Fibroblast of skin of right biceps (primary cell): ENCODE measurements at places on chromosomes 16 and 17.

DNA sequence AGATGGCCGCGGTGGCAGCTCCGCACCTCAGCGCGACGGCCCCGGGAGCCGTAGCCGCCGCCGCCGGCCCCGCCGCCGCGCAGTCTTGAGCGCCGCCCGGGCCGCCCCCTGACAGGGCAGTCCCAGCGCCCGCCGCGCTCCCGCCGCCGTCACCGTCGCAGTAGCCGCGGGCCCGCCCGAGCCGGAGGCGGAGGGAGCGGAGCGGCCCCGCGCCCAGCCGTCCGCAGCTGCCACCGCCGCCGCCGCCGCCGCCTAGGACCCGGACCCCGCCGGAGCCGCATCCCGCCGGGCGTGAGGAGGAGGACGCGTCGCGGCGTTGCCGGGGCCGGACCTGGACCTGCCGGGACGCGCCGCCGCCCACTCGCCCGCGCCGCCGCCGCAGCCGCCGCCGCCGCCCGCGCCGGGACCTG, 218 bp downstream of the TNRC6C start:
- no peak for DNase-seq

DNA sequence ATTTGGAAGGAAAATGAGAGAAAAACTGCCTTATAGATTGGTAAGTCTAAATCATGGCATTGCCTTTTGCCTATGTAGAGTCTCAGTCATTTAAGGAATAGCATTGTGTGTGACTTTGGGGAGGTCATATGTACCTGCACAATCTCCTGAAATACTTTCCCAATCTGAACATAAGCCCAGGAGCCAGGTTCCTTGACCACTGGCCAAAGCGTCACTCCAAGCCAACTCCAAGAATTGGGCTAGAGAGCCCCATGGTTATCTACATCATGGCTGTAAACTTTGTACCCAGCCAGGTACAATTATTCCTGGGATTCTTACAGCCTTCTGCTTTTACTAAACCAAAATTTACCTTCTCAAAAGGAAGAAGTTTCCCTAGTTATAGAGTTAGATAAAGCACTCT, 40.8 kb upstream of the MED13 start:
- no peak for DNase-seq

DNA sequence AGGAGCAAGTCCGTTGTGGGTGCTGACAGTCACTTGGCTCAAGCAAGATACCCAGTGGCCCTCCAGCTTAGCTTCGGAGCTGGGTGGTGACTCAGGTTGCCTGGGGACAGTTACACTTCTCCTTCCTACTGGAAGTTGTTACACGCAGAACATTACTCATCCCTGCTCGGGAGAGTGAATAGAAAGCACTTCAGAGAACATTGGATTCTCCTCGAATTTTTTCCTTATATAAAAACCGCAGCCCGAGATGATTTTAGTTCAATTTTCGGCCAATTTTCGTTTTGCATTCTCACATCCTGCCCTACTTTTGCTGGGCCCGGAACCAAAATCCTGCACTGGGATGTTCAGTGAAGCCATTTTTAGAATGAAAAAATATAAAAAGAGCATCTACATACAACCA, 99.7 kb downstream of the ELAC2 start:
- DNase-seq = no peak

GRCh38 chr17:80800481-80801391, 190.9 kb upstream of the CHMP6 start:
- peak; percentile 10 for DNase-seq

- DNase-seq = no peak
Observed at GRCh38 chr17:69059458-69060175, 1.1 kb downstream of the ABCA9 start.

GRCh38 chr16:57388359-57389086, 16.0 kb upstream of the CCL17 start:
- DNase-seq = no peak

DNA sequence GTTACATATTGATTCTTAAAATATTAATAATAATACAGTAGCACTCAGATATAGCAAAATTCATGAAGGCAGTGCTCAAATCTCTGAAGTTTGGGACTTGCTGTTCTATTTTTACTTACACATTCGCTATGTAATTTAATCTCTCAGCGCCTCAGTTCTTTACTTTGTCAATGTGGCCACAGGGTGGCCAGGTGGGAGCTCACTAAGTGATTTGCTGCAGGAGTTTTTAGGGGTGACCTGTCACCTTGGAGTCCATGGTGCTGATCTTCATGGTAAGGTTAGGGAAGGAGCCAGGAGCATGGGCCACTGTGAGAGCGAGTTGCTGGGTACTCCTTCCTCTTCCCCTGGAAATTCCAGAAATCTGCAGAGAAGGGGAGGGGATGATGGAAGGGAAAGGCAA, 28.1 kb downstream of the VWA3A start:
- DNase-seq = no peak

- no peak for DNase-seq
Observed at GRCh38 chr16:53898993-53899392, 195.0 kb downstream of the FTO start.

DNA sequence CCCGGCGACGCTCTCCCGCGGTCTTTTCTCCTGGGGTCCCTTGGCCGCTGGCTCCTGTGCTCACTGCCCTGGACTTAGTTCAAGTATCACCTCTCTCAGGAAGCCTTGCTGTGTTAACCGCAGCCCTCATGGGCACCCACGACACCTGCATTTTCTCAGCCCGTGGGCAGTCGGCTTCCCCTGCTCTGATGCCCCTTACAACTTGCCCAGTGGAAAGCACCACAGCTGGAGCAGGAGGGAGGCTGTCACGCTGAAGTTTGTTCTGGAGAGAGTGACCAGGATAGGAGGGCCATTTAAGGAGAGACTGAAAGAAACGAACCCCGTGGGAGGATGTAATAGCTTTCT, 395 bp downstream of the STXBP4 start:
- DNase-seq = peak; percentile 17

GRCh38 chr17:16483021-16483645, 8.9 kb downstream of the LRRC75A start:
- no peak for DNase-seq

GRCh38 chr17:69485901-69486643, 71.6 kb downstream of the MAP2K6 start:
- peak; percentile 30 for DNase-seq

- no peak for DNase-seq
Observed at GRCh38 chr17:80729016-80729415, 184.4 kb downstream of the RPTOR start.
